Nephron progenitor cell (in vitro differentiated cells): ENCODE measurements at places on chromosomes 2 and 18.

GRCh38 chr2:240795916-240796510 lies 24.0 kb downstream of the KIF1A start:
- DNase-seq = peak; percentile 3
- H3K36me3 ChIP-seq = peaks cover 2% of the 10 kb centered on the region
- peak overlapping the region; percentile 79 for H3K27ac ChIP-seq
- no peak overlapping the region for H3K4me3 ChIP-seq

DNA sequence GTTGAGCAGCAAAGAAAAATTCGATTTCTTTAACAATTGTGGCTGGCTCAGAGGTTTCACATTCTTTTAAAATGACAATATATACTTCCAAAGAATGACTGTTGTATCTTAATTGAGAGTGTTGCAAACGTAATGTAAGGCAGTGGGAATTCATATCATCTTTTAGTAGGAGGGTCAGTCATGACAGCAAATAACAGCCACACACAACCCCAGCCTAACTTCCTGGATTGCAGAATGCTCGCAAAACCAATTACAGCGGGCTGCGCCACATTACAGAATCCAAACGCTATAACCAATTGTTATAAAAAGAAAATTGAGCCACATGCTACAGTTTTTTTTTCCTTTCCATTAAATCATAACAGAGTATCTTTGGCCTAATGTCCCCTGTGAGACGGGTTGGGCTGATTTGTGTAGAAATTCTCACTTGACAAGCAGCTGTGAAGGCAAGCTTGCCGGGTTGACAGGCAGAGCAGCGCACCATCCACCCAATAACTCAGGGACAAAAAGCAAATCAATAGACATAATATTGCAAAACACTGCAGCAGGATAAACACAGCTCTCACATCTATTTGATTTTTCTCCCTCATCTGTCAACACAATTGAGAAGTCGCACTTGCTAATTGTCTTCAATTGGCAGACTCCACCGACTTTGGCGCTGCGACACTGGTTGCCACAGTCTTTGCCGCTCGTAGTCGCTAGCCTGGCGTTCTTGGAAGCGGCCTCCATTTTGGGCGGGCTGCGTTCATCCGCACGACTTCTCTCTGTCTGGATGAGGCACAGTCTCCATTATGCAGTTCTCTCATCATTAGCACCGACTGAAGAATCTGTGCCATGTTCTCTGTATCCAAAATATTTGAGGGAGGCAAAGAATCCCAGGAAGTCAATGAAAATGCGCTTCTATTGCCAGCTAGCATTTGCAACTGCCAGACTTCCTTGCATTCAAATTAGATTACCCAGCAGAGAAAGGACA lies 95.0 kb upstream of the CCDC68 start:
- no peak overlapping the region for H3K4me3 ChIP-seq
- no peak overlapping the region for H3K27ac ChIP-seq

GRCh38 chr2:21770787-21771186 lies 647.0 kb downstream of the TDRD15 start:
- peaks cover 16% of the 10 kb centered on the region for H3K4me1 ChIP-seq
- H3K27ac ChIP-seq = no peak overlapping the region
- H3K4me3 ChIP-seq = no peak overlapping the region
- no peak for DNase-seq
- no peaks in the 10 kb centered on the region for H3K27me3 ChIP-seq

DNA sequence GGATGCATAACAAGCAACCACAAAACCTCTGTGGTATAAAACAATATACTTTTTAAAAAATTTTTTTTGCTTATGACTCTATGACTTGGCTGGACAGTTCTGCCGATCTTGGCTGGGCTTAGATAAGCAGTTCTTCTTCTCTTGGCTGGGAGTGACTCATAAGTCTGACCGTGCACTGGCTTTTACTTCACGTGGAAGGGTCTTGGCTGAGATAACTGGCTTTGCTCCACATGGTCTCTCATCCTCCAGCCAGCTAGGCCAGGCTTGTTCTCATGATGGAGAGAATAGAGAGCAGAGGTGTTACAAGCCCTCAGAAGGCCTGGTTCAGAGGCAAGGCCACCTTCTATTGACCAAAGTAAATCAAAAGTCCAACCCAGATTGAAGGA lies 178.9 kb upstream of the SERPINE2 start:
- H3K4me3 ChIP-seq = no peak overlapping the region
- H3K4me1 ChIP-seq = peaks cover 36% of the 10 kb centered on the region
- no peak for DNase-seq
- no peaks in the 10 kb centered on the region for H3K36me3 ChIP-seq
- peaks cover 9% of the 10 kb centered on the region for H3K27me3 ChIP-seq

GRCh38 chr2:225765820-225766219 lies 366.3 kb downstream of the NYAP2 start:
- DNase-seq = no peak
- H3K4me3 ChIP-seq = no peak overlapping the region
- H3K36me3 ChIP-seq = no peaks in the 10 kb centered on the region

DNA sequence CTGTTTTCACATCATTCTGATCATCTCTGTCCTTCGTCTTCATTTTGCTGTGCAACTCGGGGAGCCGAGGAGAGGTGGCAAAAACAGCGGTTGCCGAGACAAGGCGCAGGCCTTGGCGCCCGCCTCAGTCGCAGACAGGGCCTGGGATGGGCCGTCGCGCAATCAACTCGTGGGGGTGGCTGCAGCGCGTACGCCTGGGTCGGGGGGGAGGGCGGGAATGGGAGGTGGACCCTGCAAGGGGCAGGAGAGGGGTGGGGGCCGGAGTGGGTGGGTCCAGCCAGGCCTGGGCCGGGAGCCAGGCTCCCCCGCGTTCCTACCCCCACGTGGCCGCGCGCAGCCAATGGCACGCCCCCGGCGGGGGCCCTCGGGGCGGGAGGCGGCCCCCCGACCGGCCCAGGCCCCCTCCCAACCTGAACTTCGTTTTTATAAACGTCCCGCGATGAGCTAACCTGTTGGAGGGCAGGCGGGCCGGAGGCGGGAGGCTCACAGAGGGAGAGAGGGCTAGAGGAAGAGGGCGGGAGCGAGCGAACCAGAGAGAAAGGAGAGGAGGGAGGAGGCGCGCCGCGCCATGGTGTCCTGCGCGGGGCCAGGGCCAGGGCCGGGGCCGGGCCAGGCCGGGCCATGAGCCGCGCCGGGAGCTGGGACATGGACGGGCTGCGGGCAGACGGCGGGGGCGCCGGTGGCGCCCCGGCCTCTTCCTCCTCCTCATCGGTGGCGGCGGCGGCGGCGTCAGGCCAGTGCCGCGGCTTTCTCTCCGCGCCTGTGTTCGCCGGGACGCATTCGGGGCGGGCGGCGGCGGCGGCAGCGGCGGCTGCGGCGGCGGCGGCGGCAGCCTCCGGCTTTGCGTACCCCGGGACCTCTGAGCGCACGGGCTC lies at the start of gene HOXD13:
Gene HOXD13, plus strand, starts transcription at position 452 of the 875 bp plus-strand sequence. Its CDS starts 170 bp downstream, at position 622.
- no peak within 1 kb of the TSS for H3K27ac ChIP-seq
- no peaks in the 10 kb centered on the region for H3K36me3 ChIP-seq
- H3K27me3 ChIP-seq = peaks cover 95% of the 10 kb centered on the region
- DNase-seq = peak; percentile 72
- H3K4me3 ChIP-seq = peak within 1 kb of the TSS; percentile 73
- H3K4me1 ChIP-seq = peaks cover 30% of the 10 kb centered on the region

- peaks cover 6% of the 10 kb centered on the region for H3K4me1 ChIP-seq
- no peak overlapping the region for H3K4me3 ChIP-seq
- DNase-seq = no peak
- H3K27ac ChIP-seq = no peak overlapping the region
- peaks cover 5% of the 10 kb centered on the region for H3K36me3 ChIP-seq
These were observed 11.9 kb downstream of the MREG start for GRCh38 chr2:216001216-216002100.

- no peaks in the 10 kb centered on the region for H3K36me3 ChIP-seq
- no peaks in the 10 kb centered on the region for H3K4me1 ChIP-seq
These were observed 37.2 kb downstream of the YPEL5 start for GRCh38 chr2:30184035-30184434.

DNA sequence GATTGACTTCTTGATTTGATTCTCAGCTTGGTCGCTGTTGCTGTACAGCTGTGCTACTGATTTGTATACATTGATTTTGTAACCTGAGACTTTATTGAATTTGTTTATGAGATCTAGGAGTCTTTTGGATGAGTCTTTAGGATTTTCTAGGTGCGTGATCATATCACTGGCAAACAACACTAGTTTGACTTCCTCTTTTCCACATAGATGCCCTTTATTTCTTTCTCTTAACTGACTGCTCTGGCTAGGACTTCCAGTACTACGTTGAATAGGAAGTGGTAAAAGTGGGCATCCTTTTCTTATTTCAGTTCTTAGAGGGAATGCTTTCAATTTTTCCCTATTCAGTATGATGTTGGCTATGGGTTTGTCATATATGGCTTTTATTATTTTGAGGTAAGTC lies 101.3 kb downstream of the OSBPL1A start:
- DNase-seq = no peak
- H3K36me3 ChIP-seq = peaks cover 72% of the 10 kb centered on the region
- H3K4me3 ChIP-seq = no peak overlapping the region
- no peaks in the 10 kb centered on the region for H3K27me3 ChIP-seq

GRCh38 chr2:31828891-31829290 lies 181.9 kb downstream of the MEMO1 start:
- H3K27ac ChIP-seq = no peak overlapping the region
- H3K36me3 ChIP-seq = no peaks in the 10 kb centered on the region
- no peak overlapping the region for H3K4me3 ChIP-seq
- no peak for DNase-seq
- no peaks in the 10 kb centered on the region for H3K4me1 ChIP-seq
- peaks cover 3% of the 10 kb centered on the region for H3K27me3 ChIP-seq

GRCh38 chr2:190340369-190340768 lies 3.0 kb upstream of the INPP1 start:
- no peak for DNase-seq
- peaks cover 9% of the 10 kb centered on the region for H3K4me1 ChIP-seq
- H3K4me3 ChIP-seq = no peak overlapping the region
- H3K36me3 ChIP-seq = no peaks in the 10 kb centered on the region
- H3K27me3 ChIP-seq = peaks cover 15% of the 10 kb centered on the region

DNA sequence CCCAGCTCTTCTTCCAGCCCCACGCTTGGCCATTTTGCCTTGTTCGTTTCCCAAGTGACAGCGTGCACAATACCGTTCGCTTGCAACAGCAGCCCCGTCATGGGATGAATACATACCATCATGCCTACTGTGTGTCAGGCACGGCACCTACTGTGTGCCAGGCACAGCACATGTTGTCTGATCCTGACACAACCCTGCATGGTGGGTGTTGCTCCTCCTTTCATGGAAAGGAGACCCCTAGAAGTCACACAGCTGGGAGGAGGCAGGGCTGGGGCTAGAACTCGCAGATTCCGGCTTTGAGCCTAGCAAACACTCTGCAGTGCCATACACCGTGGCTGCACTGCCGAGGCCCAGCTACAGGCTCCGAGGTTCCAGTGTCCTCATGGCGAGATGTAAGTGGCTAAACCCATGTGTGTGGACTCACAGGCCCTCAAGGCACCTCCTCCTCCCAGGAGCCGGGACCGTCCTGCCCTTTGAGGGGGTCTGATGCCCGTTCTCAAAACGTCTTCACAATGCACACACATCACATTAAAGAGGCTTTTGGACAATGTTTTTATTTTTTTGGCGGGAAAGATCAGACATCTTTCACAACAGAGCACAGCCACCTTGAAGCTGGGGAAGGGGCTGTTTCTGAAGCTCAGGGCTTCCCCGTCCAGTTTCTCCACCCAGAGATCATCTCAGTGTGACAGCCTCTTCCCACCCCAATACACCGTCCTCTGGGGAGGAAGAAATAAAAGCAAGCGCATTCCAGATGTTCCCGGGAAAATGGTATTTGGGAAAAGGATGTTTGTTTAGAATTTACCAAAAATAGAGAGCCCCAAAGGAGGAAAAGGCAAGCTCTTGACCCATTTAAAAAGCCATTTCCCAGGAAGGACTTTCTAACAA lies 64.9 kb downstream of the HS1BP3 start:
- peak overlapping the region; percentile 40 for H3K27ac ChIP-seq
- peaks cover 52% of the 10 kb centered on the region for H3K4me1 ChIP-seq
- no peak for DNase-seq
- H3K36me3 ChIP-seq = no peaks in the 10 kb centered on the region

DNA sequence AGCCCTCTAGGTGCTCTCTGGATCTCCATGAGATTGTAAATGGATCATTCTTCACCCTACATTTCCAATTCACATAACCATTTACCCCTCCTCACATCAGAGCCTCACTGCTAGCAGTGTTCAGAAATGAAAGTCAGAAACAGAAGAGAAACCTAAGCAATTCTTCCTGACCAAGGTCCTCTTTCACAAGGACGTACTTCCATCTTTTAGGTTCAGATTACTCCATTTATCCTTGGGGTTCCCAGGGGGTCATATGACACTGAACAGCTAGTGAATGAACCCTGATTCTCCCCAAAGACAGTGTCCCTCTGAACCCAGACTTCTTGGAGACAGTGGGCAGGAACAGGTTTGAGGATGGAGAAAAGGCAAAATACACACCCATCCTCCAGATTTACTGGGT lies 12.9 kb upstream of the MARCO start:
- no peak for DNase-seq
- H3K36me3 ChIP-seq = peaks cover 7% of the 10 kb centered on the region
- no peak overlapping the region for H3K4me3 ChIP-seq
- no peak overlapping the region for H3K27ac ChIP-seq
- peaks cover 13% of the 10 kb centered on the region for H3K27me3 ChIP-seq

GRCh38 chr2:38737925-38738324 lies 13.2 kb downstream of the SRSF7 start:
- peaks cover 66% of the 10 kb centered on the region for H3K36me3 ChIP-seq
- no peak for DNase-seq
- H3K27ac ChIP-seq = peak overlapping the region; percentile 81
- no peak overlapping the region for H3K4me3 ChIP-seq
- H3K27me3 ChIP-seq = no peaks in the 10 kb centered on the region

GRCh38 chr2:96342085-96342484 lies 6.5 kb downstream of the NCAPH start:
- H3K4me1 ChIP-seq = peaks cover 9% of the 10 kb centered on the region
- no peak overlapping the region for H3K4me3 ChIP-seq
- peaks cover 60% of the 10 kb centered on the region for H3K36me3 ChIP-seq
- no peaks in the 10 kb centered on the region for H3K27me3 ChIP-seq
- peak overlapping the region; percentile 52 for H3K27ac ChIP-seq

DNA sequence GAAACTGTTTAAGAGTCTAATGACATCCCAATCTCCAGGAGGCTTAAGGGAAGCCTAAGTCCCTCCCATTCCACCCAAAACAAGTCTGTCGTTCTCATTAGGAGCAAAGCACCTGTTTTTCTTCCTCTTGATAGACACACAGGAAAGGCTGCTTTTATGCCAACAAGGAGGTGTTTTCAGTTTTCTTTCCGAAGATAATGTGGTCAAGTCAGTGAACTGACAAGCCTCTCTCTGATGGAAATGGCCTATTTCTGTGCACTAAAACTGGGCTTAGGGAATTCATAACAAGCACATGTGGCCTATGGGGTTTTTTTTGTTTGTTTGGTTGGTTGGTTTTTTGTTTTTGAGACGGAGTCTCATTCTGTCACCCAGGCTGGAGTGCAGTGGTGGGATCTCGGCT lies 36.2 kb downstream of the FBLN7 start:
- peaks cover 11% of the 10 kb centered on the region for H3K4me1 ChIP-seq
- H3K27me3 ChIP-seq = peaks cover 12% of the 10 kb centered on the region
- H3K27ac ChIP-seq = no peak overlapping the region

- H3K27me3 ChIP-seq = no peaks in the 10 kb centered on the region
- no peak overlapping the region for H3K4me3 ChIP-seq
- no peak for DNase-seq
- H3K36me3 ChIP-seq = no peaks in the 10 kb centered on the region
- no peak overlapping the region for H3K27ac ChIP-seq
- no peaks in the 10 kb centered on the region for H3K4me1 ChIP-seq
These were observed 260.8 kb downstream of the RDH14 start for GRCh38 chr2:18299423-18300212.
